ENCODE measurements at places on chromosomes 13 and 19.
A peak's percentile ranks its signal among the peaks of the same experiment; 100 is the strongest.

DNA sequence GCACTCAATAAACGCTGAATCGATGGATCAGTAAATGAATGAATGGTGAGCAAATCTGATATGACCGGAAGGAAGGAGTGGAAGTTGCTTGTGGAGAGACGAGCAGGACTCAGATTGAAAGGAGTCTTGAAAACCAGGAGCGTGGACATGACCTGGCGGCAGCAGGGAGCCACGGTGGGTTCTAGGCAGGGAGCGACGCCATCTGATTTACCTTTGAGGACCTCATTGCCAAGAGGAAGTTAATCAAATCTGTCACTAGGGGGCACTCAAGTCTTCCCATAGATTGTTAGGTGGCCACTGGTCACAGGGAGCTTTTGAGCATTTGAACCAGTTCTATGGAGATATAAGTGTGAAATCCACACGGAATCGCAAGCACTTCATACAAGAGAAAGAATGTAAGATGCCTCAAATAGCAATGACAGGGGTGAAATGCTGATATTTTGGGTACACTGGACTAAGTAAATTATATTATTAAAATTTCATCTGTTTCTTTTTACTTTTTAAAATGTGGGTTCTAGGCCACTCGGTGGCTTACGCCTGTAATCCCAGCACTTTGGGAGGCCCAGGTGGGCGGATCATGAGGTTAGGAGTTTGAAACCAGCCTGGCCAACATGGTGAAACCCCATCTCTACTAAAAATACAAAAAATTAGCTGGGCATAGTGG is 9.2 kb upstream of the FBN3 start:
- DNase-seq = no peak

DNA sequence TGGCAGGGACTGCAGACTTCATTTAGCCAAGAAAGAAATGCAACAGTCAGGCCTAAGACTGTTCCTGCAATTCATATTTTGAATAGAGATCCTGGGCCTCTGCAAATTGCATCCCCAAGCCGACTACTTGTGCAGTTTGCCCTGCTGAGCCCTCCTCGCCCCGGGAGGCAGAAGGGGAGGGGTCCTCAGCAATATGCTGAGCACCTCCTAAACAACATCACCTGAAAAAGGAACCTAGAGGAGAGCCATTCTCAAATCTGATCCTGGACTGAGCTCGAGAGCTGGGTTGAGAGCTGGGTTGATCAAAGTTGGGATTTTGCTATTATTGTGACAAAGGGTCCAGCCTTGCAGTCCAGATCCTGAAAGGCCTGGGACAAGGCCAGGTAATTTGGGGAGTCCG is 129.8 kb downstream of the STK24 start:
- DNase-seq = no peak

- DNase-seq = no peak
Measured at GRCh38 chr19:10749435-10750384, 31.8 kb downstream of the DNM2 start.

DNA sequence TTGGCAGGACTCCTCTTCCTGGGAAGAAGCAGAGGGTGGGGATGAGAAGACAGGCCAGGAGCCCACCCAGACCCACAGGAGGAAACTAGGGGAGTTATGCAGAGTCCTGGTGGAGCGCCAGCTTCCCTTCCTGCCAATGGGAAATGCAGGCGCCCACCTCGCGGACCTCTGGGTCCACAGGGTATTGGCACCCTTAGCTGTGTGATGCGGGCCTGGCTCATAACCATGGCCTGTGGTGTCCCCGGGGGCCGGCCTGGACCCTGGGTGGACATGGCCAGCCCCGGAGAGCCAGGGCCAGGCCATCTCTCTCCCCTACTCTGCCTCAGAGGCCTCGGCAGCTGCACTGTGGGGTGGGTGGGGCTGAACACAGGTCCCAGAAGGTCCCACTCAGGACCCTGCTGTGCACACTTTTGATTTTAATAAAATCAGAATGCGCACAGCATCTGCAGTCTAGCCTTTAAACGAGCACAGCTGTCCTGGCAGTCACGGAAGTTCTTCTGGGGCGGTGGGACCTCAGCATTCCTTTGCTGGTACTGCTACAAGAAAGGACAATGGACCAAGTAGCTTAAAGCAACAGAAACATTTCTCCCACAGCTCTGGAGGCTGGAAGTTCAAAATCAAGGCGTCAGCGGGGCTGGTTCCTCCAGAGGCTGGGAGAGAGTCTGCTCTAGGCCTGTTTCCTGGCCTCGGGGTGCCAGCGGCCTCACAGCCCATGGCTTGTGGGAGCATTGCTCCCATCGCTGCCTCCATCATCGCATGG is 1.8 kb downstream of the F10 start:
- DNase-seq = no peak

DNA sequence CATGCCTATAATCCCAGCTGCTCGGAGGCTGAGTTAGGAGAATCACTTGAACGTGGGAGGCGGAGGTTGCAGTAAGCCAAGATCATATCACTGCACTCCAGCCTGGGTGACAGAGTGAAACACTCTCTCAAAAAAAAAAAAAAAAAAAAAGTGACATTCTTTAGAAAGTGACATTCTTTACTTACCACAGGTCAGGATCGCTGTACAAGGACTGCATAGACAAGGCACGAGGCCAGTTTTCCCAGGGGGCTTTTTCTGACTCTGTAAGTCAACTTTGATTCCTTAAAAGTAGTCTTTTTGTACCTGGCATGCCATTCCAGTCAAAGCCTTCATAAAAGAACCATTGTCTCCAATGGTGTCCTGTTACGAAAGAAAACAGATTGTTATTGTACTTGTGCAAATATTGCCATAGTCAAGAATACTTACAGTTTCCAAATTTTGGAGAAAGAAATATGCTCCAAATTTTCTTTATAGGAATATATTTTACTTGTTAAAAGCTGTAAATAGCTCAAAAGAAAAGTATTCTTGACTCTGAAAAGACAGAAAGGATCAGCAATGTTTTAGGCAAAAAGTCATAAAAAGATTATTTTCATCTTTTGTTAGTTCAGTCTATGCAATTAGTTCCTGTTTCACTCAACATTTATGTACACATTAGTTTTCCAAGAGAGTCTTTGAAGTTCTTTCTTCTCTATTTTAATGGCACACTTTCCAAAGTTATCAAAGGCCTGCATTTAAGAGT is 39.3 kb downstream of the CEACAM1 start:
- DNase-seq = no peak

GRCh38 chr13:50509167-50509566 is 334.3 kb downstream of the DLEU7 start:
- DNase-seq = no peak

- peak; percentile 17 for DNase-seq
Measured at GRCh38 chr13:25901460-25902376, 150.1 kb downstream of the SHISA2 start.

DNA sequence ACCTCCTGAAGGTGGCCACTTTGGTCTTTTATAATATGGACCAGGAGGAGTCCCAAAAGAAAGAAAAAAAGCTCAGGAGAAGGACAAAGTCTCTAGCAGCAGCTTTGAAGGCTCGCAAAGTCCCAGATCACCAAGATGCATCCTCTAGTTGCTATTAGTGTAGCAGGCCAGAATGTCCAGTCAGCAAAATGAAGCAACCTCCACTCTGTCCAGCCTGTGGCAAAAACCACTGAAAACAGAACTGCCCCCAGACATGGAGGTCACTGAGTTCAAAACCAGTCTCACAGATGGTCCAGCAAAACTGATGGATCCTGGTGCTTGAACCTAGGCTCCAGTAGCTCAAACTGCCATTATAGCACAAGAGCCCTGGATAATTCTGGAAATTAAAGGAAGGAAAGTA is 10.4 kb downstream of the LILRB4 start:
- no peak for DNase-seq

- DNase-seq = no peak
Measured at GRCh38 chr13:61128850-61129645, 286.6 kb downstream of the PCDH20 start.

DNA sequence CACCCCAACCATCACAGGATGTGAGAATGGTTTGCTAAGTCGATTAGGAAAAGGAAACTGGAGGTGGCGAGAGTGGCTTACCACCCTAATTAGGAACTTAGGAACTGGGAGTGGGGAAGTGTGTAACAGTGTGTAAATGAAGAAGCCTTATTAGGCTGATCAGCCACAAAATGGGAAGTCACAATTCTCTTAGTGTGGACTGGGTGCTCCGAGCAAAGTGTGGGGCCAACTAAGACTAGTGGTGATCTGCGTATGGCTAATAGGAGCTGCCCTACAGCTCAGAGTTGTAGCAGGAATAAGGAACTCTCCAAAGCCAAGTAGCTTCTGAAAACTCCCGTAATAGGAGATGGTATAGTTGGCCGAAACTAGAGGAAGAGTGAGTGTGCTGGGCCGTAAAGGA is 7.6 kb downstream of the SIGLEC11 start:
- no peak for DNase-seq

- DNase-seq = no peak
Measured at GRCh38 chr19:30070198-30070967, 128.3 kb downstream of the URI1 start.

DNA sequence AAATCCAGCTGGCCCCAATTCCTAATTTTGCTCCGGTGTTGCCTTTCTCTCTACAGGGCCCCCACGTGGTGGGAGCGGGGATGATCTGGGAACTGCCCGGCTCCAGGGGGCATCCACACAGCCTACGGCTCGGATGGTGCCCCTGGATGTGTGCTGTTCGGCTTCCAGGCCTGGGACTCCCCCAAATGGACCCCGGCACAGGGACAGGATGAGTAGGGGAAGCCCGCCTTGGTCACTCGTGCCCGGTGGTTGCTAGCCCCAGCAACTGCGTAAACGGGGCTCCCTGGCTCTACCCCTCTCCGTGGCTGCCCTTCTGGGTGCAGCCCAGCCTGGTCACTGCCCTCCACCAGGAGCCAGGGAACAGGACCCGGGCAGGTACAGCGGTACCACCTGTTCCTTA is 111.5 kb downstream of the TEX26 start:
- no peak for DNase-seq

DNA sequence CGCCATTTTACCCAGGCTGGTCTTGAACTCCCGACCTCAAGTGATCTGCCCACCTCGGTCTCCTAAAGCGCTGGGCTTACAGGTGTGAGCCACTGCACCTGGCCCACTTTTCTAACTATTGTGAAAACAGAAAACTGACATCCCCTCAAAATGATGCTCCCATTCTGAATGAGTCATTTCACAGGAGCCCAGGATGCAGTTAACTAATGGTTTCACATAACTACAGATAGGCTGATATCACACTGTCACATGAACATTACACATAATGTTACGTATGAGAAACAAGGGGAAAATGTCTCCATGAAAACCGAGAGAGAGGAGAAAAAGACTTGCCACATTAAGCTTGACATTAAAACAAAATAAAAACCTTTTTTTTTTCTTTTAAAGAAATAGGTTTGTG is 37.5 kb downstream of the N4BP2L2 start:
- no peak for DNase-seq

GRCh38 chr13:68714292-68714691 is 1393.3 kb upstream of the ATXN8OS start:
- no peak for DNase-seq

DNA sequence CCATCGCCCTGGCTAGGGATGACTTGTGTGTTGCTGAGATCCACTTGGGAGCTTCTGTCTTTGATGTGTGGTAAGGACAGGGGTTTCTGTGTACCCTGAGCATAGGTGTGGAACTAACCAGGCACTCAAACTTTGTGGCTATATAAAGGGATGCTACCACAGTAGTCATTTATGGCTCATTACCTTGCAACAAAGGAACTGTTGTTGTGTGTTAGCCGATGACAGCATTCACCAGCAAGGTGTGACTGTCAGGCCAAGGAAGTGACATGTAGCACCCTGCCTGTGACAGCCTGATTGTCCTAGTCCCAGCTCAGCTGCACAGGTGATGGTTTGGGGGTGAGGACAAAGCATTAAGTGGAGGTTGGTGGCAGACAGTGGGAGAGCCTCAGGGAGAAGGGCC is 73.6 kb downstream of the COG3 start:
- no peak for DNase-seq

- DNase-seq = no peak
Measured at GRCh38 chr19:1840541-1841115, 7.7 kb downstream of the REXO1 start.

DNA sequence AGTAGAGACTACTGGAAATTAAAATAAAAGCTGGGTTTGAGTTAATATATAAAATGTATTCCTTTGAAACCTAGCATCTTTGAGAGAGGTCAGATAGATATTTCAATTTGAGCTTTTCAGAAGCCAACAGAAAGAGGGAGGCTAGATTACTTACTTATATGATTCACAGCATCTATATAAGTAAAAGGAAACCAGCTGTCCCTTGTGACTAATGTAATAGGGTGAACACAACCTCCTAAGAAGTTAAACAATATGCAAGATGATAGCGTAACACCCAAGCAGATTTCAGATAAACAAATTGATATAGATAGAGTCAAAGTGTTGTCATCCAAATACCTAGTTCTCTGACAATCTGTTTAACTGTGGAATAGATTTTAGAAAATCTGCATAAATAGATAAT is 393.5 kb upstream of the GPC6 start:
- no peak for DNase-seq

DNA sequence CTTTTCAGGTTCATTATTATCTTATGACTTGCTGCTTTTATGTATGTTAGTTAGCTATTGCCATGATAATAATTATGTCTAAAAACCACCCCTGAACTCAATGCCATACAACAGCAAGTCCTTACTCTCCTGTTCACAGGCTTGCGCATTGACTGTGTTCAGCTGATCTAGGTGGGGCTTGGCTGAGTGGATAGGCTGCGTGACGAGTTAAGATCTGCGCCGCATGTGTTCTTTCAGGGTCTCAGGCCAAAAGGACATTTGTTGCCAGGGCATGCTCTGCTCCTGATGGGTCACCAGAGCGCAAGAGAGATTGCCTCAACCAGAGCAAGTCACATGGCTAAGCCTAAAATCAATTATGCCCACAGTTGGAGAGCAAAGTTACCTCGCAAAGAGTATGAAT is 859 bp downstream of the ZNF568 start:
- DNase-seq = no peak

DNA sequence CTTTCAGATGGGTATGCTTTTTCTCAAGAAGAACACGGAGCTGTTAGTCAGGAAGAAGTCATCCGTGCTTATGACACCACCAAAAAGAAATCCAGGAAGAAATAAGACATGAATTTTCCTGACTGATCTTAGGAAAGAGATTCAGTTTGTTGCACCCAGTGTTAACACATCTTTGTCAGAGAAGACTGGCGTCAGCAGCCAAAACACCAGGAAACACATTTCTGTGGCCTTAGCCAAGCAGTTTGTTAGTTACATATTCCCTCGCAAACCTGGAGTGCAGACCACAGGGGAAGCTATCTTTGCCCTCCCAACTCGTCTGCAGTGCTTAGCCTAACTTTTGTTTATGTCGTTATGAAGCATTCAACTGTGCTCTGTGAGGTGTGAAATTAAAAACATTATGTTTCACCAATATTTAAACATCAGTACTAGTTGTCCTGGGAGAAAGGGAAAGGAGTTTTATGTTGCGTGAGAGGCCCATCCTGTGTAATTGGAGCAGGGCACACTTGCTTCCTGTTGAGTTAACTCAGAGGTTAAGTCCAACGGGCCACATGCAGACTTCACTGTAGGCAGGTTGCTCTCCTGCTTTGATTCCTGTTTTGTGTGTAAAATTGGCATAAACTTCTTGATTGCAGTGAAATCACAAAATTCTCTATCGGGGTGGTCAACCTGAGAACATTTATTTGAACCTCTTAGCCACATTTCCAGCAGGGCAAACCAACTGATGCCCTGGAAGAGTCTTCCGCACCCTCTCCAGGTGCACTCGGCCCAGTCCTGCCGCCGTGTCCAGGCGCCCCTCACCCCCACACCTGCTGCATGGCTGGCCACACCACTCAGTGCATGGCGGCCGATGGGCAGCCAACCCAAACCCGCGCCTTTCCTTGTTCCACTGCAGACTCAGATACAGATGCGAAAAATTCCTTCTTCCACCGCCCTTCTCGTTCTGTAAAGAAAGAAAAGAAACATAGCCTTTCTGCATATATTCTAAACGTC is 31.6 kb downstream of the SHISA2 start:
- no peak for DNase-seq

GRCh38 chr13:35389535-35389934 is 87.0 kb downstream of the MAB21L1 start:
- no peak for DNase-seq

All from activated T-helper 9 cell treated with anti-CD3 and anti-CD28 coated beads, Interleukin-2, amount 50 U/mL, for 16 hours (primary cell).